Natural killer cell (primary cell): ENCODE measurements at places on chromosomes 13 and 19. TPM values are rescaled to one million over a fixed set of nuclear protein-coding genes. Genes with fewer than 3 reads are reported as not detected.

DNA sequence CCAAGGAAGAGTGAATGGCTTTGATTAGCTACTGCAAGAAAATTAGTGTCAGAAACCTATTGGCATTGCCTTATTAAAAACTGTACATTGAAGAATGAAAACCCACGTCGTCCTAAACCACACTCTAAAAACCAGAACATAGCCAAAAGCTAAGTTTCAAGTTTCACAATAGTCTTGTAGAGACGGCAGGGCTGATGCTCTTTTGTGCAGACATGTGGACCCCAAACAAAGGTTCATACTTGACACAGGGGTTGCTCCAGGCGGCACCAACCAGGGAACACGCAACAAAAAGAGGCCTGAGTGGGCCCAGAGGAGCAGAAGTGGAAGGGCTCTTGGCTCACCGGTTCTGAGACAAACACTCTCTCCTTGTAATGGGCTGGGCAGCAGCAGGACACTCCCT lies 28.6 kb upstream of the MIR17HG start:
- DNase-seq, result no peak

DNA sequence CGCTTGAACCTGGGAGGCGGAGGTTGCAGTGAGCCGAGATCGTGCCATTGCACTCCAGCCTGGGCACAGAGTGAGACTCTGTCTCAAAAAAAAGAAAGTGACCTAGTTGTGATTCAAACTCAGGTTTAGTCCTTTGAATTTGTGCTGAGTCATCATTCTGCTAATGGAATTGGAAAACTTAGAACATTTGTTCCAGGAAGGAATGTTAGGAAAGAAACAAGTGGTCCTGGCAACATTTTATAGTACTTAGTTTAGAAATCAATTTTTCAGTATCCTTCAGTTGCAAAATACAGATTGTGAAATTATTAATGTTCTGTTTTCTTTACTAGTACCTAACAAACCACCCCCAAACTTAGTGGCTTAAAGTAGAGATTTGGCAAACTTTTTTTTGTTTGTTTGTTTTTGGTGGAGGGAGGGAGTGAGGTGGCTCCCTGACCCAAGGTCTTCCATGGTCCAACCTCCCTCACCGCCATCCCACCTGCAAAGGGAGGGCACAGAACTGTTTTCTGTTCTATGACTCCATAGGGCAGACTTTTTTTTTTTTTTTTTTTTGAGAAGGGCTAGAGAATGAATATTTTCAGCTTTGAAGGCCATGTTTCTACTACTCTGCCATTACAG lies 9.2 kb upstream of the SULT2A1 start:
- DNase-seq, result no peak

DNA sequence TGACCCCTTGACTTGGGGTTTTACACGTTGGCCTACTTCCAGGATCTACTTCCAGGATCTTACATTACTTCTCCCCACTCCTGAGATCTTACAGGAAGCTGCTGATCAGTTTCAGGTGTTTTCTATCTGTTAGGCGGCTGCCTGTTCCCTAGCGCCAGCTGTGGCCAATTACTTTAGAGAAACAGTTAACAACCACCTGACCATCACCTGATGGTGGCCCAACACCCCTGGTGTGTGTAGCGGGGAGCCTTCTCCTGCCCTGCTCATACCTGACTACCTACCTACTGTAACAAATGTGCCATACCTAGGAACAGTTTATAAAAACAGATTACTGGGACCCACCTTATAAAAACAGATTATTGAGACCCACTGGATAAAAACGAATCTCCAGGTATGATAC lies 2.8 kb upstream of the POP4 start:
- no peak for DNase-seq

DNA sequence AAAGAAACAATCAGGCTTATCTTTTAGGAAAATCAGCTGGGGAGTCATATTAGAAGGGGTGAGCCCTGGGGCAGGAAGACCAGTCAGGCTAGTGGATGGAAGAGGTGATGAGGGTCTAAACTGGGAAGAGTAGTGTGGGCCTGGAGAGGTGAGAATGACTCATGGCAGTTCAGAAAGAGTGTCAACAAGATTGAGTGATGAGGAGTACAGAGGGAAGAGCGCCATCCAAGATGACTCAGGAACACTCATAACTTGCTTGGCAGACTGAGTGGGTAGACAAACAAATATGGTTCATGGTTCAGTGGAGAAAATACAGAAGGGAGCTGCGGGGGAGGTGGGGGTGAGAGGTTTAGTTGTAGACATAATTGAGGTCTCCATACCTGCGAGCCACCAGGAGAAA lies 17.3 kb upstream of the CLDN10 start:
- DNase-seq, result no peak

DNA sequence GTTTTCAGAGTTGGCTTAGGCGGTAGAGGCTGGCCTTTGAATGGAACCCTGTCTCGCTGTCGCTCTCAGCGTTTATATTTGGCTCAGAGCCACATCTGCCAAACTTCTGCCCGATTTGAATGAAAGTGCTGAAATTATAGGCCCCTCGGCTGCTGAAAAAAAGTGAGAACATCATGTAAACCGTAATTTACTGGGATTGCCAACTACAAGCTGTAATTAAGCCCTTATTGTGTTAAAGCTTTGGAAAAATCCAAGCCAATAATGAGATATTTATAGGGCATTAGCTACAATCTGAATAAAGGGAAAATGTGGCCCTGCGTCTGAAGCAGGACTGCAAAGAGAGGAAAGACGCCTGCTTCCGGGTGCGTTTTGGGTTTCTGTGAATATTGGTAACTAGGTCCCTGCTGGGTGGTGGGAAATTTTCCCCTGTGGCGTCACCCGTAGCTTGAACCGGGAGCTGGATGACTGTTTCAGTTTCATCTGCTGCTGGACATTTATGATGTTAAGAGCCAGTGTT lies 9.9 kb downstream of the DNM2 start:
- no peak for DNase-seq

DNA sequence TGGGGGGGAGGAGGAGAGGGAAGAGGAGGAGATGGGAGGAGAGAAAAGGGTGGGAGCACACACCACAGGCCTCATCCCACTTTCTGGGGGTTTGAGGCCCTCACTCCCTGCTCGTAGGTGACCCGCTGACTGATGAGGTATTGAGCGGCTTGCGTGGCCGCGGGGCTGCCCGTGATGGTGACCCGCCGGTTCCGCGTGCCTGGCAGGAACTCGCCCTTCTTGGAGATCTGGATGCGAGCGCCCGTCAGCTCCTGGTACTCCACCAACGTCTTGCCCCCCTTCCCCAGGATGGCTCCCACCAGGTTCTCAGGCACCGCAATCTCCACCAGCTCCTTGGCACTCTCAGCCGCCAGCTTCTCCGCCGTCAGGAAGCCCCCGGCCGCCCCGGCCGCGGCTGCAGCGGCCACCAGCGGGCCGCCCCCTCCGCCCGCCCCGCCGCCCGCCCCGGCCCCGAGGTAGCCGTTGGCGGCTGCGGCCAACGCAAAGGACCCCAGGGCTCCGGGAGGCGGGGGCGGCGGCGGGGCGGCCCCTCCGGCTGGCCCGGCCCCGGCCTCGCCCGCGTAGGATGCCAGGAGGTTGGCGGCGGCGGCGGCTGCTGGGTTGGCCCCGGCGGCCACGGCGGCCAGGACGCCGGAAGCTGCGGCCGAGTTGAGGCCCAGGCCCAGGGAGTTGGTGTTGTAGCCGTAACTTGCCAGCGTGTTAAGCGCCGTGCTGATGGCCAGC lies 25.4 kb upstream of the NANOS2 start:
- no peak for DNase-seq

DNA sequence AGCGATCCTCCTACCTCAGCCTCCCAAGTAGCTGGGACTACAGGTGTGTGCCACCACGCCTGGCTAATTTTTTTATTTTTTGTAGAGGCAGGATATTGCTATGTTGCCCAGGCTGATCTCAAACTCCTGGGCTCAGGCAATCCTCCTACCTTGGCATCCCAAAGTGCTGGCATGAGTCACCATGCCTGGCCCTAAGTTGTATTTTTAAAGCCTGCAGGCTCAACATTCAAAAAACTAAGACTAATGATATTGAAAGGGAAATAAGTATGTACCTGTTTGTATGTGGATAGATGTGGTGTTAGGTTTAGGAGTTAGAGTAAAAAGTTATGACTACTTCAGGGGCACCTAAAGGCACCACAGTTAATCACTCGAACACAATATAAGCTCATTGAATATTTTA lies 5.4 kb upstream of the IPO5 start:
- no peak for DNase-seq

- DNase-seq, result no peak
These were observed 16.1 kb downstream of the ZNF816 start for GRCh38 chr19:52946322-52947310.

DNA sequence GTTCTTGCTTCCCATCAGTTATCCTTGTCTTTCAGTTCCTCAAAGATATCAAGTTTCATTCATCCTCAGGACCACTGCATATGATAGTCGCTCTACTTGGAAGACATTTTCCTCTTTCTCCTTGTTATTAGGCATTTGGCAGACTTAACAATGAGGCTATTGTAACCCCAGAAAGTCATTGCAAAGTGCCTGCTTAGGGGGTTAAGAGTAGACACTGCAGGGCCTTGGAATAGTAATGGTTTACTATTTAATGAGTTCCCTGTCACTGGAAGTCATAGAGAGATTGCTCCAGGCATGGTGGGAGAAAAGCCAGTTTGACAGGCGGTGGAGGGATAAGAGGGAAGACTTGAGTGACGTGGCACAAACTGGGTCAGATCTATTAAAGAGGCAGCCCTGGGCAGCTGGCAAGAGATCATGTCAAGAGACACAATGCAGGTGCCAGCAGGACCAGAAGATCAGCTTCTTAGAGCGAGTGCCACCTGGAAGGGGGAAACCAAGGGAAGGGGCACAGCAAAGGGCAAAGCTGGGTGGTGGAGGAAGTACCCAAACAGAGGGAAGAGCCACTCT lies 16.8 kb upstream of the CPB2 start:
- no peak for DNase-seq

DNA sequence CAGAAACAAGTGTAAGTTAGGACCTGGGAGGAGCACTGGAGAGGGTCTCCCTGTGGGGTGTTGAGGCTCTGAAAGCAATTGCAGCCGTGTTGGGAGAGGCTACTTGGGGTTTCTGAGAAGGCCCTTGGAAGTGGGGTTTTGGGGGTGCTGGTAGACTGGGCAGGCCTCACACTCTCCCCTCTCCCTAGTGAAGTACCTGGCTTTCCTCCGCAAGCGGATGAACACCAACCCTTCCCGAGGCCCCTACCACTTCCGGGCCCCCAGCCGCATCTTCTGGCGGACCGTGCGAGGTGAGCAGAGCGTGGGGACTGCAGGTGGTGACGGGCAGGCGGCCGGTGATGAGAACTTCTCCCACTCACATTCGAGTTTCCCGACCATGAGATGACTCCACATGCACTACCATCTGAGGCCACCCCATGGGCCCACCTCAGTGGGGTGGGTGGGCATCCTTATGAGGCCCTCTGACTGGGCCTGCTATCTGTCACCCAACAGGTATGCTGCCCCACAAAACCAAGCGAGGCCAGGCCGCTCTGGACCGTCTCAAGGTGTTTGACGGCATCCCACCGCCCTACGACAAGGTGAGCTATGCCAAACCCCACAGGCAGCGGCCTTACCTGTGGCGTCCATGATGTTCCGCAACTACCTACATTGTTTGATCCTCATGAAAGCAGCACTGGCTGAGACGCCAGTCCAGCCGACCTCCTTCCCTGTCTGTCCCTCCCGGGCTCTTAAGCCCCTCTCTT lies 3.0 kb downstream of the RPL13A start:
- DNase-seq, result no peak

DNA sequence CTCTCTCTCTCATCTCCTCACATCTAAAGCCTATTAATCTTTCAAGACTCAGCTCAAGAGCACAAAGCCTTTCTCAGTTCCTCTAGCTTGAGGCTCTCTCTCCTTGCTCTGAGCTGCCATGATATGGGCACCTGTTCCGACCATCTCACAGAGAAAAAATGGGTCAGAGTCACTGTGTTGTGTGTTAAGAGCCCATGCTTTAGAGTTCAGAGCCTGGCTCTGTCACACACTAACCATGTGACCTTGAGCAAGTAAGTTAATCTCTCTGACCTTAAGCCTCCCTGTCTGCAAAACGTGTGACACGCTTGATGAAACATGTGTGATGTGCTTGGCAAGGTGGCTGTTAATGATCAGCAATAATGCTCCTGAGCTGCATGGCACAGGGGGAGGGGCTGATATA lies 245.2 kb downstream of the DLEU7 start:
- DNase-seq, result no peak

DNA sequence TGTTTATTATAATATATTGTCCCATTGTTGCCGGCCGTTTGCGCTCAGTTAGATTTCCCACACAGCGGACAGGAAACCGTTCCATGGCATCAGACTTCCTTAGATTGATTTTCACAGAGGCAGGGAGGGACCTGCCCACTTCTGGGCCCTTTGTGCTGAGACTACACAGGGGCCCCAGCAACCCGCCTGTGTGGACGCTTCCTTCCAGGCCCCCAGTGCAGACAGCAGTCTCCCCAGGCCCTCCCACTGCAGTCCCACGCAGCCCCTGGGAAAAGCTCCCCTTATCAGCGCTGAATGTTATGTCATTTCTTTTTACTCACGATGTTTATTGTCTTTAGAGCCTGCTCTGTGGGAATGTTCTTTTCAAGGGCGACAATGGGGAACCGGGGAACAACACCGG lies 351.7 kb upstream of the ARGLU1 start:
- DNase-seq, result no peak

DNA sequence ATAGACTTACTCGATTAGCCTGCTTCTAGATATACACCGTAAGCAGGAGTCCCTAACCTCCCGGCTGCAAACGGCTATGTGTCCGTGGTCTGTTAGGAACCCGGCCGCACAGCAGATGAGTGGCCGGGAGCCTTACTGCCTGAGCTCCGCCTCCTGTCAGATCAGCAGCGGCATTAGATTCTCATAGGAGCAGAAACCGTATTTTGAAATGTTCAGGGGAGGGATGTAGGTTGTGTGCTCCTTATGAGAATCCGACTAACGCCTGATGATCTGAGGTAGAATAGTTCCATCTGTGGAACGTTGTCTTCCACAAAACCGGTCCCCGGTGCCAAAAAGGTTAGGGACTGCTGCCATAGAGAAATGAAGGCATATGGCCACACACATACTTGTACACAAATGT lies 1491.9 kb downstream of the SLITRK5 start:
- DNase-seq, result no peak

DNA sequence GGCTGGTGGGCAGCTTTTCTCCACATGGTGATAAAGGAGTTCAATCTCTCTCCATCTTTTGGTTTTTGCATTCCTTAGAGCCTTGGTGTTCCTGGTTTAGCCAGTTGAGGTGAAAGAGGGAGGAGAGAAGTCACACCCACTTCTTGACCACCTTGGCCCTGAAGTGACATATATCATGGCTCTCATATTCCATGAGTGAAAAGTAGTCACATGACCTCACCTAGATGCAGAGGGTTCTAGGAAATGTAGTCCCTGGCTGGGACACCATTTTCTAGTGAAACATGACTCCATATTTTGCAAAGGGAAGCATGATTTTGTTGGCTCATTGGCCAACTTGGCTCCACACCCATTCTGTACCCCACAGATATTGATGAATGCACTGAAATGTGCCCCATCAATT lies 16.1 kb downstream of the ADGRE1 start:
- no peak for DNase-seq

The CGB7 gene
- total RNA-seq, result not detected

The PSG1 gene
- total RNA-seq, result not detected

The LRCH1 gene
- 29.6 TPM for total RNA-seq

The CEACAM8 gene
- total RNA-seq, result not detected

The WDR18 gene
- total RNA-seq, result 17.5 TPM

The SRRM5 gene
- total RNA-seq, result 0.50 TPM
